Glutamatergic neuron (in vitro differentiated cells): ENCODE measurements at places on chromosomes 11 and 22.

DNA sequence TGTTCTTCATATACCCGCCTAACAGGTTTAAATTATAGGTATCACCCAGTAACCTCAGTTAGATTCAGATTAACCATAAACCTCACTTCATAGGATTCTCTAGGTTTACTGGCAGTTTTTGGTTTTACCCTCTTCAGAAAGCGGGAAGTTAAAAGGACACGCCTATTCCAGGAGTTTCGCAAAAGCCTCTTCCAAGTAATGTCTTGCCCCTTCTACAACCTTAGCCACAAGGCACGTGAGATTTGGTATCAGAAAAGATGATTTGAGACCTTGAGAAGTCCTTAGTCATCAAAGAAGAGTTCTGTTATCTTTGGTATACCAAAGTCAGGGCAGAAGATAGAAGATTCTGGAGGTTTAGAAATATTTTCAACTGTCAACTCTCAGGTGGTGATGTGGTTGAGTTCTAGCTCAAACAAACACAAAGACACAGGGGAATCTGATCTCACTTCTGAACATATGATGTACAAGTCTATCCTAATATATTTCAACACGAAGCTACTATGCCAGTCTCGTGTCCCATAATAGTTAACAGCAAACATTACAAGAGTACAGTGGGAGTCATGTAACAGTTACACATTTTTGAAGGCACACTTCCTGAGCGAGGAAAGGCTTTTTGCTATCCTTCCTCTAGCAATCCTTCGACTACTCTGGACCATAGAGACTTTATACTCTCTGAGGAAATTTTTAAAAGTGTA is 103.5 kb downstream of the USP35 start:
- DNase-seq: no peak

- DNase-seq: no peak
These were observed 282.3 kb downstream of the FAT3 start for GRCh38 chr11:92506809-92507336.

DNA sequence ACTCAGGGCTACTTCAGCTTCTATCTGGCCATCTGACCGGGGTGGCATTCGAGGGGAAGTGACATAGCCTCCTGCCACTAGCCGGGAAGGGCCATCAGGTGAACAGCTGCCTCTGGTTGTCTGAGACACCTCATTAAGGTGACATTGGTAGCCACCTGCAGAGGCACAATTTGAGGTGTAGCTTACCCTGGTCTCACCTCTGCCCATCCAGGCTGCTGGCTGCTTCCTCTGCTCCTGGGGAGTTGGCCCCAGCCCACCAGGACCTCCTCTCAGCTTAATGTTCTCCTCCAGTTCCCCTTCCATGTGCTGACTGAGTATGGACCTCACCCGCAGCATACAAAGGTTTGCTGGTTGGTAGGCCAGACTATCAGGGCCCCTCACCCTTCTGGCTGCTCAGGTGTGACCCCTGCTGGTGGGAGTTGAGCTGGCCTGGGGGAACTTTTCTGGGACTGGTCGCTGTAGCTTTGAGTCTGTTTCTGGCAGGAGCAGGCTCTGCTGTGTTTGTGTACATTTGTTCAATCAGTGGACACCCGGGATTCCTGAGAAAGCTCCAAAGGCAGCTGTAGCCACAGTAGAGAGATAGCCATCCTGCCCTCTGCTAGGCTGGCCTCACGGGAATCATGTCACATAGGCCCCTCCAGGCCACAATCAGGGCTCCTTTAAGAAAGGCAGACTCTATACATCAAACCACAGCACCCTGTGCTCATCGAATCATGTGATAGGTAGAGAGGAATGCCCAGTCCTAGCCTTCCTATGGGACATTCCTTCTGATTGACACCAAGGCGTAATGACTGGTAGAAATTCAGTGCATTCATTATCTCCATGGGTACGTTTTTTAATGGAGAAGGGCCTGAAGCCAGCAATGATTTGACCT is 295.1 kb upstream of the PLET1 start:
- peak; percentile 82 for DNase-seq

DNA sequence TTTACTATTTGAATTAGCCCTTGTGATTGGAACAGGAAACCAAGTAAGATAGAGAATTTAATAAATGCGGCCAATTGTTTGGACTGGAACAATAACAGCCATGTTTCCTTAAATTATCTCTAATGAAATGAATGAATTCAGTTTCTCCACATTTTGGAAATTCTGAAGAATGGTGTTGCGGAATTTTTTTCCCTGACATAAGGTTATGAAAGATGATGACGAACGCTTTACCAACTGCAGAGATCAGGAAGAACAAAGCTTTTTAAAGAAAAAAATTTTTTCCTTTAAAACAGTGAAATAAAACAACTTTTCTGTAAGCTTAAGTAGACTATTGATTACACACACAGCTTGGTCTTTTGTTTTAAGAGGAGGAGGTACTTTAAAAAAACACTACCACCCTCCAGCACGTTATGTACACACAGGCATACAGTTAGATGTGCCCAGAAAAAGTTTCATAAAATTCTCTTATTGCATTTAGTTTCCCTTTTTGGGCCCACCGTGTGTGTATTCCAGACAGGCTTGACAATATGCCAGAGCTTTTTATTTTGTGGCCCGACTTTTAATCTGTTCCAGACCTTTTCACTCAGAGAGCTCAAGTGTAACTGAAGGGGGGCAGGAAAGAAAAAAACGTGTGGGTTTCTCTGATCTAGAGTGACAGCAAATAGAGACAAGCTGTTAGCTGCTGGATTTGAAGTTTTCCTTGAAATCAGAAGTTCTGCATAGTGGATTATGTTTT is 77.3 kb downstream of the YAP1 start:
- no peak for DNase-seq

DNA sequence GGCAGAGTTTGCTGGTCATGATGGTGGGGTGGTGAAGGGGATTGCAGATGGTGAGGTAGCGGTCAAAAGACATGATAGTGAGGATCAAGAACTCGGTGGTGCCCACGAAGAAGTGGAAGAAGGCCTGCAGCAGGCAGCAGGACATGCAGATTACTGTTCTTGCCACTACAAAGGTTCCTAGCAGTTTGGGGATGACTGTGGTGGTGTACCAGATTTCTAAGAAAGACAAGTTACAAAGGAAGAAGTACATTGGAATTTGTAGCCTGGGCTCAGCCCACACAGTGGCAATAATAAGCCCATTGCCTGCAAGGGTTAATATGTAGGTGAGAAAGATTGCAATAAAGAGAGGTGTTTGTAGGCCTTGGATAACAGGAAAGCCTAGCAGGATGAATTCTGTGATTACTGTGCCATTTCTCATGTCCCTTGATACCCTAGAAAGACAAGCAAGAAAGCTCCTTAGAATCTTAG is at the start of gene OR6X1:
Gene OR6X1, minus strand, starts transcription at position 418 of the 468 bp plus-strand sequence. Its CDS starts 0 bp downstream, at position 418.
- DNase-seq: no peak

DNA sequence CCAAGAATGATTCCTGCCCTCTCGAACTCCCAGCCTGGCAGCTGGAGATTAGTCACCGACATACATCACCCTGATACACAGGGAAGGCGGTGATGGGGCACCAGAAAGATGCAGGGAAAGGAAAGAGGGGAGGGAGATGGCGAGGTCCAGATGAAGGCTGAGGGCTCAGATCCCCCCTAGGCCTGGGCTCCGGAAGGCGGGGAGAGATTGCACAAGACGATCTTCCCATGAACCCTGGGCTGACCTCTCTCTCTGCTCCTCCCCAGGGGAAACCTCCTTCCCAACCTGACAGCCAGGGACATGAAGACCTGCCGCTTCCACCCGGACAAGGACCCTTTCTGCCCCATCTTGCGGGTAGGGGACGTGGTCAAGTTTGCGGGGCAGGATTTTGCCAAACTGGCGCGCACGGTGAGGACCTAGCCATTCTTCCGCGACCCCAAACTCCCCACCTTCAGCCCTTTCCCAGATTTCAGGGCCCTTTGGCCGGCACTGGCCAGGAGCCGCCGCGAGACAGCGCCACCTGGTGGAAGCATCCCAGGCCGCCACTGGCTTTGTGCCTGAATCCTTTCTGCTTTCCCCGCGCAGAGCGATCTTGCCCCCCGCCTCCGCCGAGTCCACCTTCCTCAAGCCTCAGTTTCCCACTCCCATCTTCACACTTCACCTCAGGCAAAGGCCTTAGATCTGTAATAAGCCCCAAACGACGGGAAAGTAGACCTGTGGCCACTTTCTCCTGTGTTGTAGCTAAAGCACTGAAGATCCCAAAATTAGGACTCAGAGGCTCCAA is 11.5 kb downstream of the P2RX3 start:
- peak; percentile 91 for DNase-seq

DNA sequence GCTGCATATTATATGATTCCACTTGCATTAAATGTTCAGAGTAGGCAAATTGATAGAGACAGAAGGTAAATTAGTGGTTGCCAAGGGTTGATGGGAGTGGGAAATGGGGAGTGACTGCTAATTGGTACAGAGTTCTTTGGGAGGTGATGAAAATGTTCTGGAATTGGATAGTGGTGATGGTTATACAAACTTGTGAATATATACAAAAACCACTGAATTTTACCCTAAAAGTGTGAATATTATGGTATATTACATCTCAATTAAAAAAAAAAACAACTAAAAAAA is 52.5 kb downstream of the ARRB1 start:
- DNase-seq: no peak

GRCh38 chr11:76119032-76119431 is 87.3 kb downstream of the WNT11 start:
- no peak for DNase-seq

DNA sequence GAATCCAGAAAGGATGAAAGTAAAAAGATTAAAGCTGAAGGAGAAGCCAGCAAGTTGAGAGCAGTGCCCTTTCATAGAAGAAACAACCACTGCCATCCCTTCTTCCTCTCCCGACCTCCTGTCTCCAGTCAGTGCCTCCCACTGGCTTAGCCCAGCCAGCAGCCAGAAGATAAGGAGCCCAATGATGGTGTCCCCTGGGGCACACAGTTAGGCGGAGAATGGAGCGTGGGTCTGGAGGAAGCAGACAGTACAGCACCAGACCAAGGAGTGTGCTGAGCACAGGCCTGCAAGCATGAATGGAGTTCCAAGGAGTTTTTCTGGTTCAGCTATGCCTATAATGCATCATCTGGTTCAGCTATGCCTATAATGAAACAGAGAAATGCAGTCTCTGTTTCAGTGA is 54.3 kb upstream of the TNRC6B start:
- peak; percentile 48 for DNase-seq

GRCh38 chr11:108670451-108670850 is 5.6 kb downstream of the DDX10 start:
- no peak for DNase-seq

- no peak for DNase-seq
These were observed 104.2 kb downstream of the WT1 start for GRCh38 chr11:32331098-32331497.

- DNase-seq: no peak
These were observed 6.2 kb downstream of the KDM4F start for GRCh38 chr11:95055283-95055897.

GRCh38 chr11:73498343-73498742 is 99.6 kb downstream of the FAM168A start:
- DNase-seq: no peak

DNA sequence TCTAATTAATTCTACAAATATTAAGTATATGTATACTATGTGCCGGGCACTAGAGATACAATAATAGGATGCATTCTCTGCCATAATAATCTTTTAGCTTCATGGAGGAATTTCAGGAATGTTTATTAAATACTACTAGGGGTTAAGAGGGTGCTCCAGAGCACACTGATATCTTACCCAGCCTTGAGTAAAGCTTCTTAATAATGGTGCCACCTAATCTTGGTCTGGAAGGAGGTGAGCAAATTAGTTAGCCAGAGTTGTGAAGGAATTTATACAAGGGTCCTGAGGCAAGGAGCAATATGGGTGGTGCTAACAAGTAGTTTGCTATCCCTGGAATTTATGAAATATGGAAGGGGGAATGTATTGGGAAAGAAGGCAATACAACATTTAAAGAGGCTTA is 21.7 kb downstream of the ELP4 start:
- DNase-seq: no peak

GRCh38 chr11:120108785-120109168 is 29.1 kb downstream of the TRIM29 start:
- no peak for DNase-seq

GRCh38 chr22:17980015-17980590 is 44.3 kb downstream of the MICAL3 start:
- no peak for DNase-seq

GRCh38 chr11:99632969-99633368 is 612.2 kb downstream of the CNTN5 start:
- DNase-seq: no peak

- no peak for DNase-seq
These were observed 34.7 kb downstream of the CTTN start for GRCh38 chr11:70433038-70433437.

DNA sequence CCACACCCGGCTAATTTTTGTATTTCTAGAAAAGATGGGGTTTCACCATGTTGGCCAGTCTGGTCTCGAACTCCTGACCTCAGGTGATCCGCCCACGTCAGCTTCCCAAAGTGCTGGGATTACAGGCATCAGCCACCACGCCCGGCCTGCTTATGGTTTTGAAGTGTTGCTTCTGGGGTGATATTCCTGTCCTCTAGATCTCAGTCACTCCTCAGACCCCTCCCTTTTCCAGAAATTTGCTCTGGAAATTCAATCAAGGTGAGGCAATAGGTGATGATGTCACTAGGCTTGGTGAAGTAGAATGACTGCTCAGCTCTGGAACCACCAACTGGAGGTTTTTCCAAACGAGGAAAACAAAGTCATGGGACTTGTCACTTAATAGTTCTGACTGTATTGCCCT is 36.6 kb upstream of the CREB3L1 start:
- DNase-seq: no peak

- DNase-seq: peak; percentile 93
These were observed 47.3 kb downstream of the NRXN2 start for GRCh38 chr11:64675450-64676260.

GRCh38 chr11:23995891-23996290 is 501.0 kb upstream of the LUZP2 start:
- no peak for DNase-seq

DNA sequence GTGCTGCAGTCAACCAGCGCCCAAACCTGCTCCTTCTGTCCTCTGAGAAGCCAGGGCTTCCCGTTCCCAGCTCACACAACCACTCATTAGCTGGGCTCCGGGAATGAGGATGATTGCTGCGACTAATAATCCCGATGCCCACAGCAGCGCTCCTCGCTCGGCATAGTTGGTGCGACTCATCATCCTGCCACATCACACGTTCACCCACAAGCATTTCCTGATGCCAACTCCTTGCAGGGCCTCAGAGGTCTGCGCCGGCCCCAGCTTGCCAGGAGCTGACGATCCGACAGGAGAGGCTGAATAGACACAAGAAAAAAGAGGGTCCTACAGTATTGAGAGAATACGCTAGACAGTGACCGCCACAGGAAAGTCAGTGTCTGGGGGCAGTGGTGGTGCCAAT is 10.6 kb upstream of the CSNK1E start:
- no peak for DNase-seq
